ENCODE measurements at places on chromosomes 3 and 15.

- H3K4me3 ChIP-seq, result peak overlapping the region; percentile 90
- 0 out of 2 replicates have a peak overlapping the region, but pooled peaks have one; percentile 88 for H3K27ac ChIP-seq
- H3K4me1 ChIP-seq, result peaks cover 10% of the 10 kb centered on the region
- H3K36me3 ChIP-seq, result peaks cover 6% of the 10 kb centered on the region
- no peaks in the 10 kb centered on the region for H3K27me3 ChIP-seq
Measured at GRCh38 chr3:67655364-67656121, 1.1 kb upstream of the SUCLG2 start.

DNA sequence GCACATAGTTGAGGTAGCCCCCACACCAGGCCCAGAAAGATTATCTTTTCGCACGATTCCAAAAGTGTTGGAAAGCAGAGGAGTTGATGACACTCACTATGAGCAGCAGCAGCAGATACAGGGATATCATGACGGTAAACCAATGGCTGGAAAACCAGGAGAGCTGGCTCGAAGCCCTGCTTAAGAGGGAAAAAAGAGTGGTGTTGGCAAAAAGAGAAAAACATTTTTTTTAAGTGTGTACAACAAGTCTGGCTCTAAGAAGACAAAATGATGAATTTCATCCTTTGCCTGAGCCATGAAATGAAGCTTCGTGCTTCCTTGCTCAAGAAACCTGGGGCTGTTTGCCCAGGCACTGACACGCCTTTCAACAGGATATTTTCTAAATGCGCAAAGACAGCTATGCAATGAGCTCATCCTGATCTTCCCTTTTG lies 27.3 kb downstream of the PARP16 start:
- DNase-seq, result no peak
- H3K4me1 ChIP-seq, result no peaks in the 10 kb centered on the region
- no peaks in the 10 kb centered on the region for H3K36me3 ChIP-seq
- no peak overlapping the region for H3K27ac ChIP-seq
- no peak overlapping the region for H3K4me3 ChIP-seq
- H3K27me3 ChIP-seq, result no peaks in the 10 kb centered on the region

DNA sequence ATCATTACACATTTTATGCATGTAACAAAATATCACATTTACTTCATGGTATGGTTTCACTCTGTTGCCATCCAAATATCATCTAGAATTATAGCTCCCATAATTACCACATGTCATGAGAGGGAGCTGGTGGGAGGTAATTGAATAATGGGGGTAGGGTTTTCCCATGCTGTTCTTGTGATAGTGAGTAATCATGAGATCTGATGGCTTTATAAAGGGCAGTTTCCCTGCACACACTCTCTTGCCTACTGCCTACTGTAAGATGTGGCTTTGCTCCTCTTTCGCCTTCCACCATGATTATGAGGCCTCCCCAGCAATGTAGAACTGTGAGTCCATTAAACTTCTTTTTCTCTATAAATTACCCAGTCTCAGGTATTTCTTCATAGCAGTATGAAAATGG lies 123.4 kb downstream of the SATB1 start:
- H3K36me3 ChIP-seq, result no peaks in the 10 kb centered on the region
- no peak overlapping the region for H3K4me3 ChIP-seq
- H3K27me3 ChIP-seq, result no peaks in the 10 kb centered on the region
- DNase-seq, result no peak

GRCh38 chr3:149623824-149624223 lies 34.0 kb downstream of the WWTR1 start:
- no peaks in the 10 kb centered on the region for H3K36me3 ChIP-seq
- no peaks in the 10 kb centered on the region for H3K27me3 ChIP-seq
- no peak overlapping the region for H3K27ac ChIP-seq
- H3K4me3 ChIP-seq, result no peak overlapping the region
- no peaks in the 10 kb centered on the region for H3K4me1 ChIP-seq

DNA sequence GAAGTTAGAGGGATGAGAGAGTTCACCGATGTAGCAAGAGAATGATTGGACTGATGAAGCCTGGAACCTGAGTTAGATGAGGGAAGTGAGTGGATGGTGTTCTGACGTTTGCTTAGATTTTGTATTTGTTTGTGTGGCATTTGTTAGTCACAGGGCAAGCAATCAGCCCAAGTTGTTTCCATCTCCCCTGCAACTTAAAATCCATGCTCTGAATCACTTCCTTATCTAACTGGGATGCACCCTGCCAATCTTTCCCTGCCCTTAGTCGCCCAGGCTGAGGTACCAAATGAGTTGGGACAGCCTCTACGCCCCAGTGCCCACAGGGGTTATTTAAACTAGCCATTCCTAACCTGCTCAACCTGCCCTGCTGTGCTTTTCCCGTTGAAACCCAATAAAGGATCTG lies 12.6 kb downstream of the PAQR5 start:
- no peak overlapping the region for H3K4me3 ChIP-seq
- no peaks in the 10 kb centered on the region for H3K27me3 ChIP-seq
- H3K27ac ChIP-seq, result no peak overlapping the region
- no peaks in the 10 kb centered on the region for H3K36me3 ChIP-seq

- H3K4me3 ChIP-seq, result no peak overlapping the region
- no peaks in the 10 kb centered on the region for H3K27me3 ChIP-seq
- no peak overlapping the region for H3K27ac ChIP-seq
Measured at GRCh38 chr15:89783111-89783860, 7.2 kb downstream of the MESP2 start.
